ENCODE measurements at places on chromosomes 5 and 9.

DNA sequence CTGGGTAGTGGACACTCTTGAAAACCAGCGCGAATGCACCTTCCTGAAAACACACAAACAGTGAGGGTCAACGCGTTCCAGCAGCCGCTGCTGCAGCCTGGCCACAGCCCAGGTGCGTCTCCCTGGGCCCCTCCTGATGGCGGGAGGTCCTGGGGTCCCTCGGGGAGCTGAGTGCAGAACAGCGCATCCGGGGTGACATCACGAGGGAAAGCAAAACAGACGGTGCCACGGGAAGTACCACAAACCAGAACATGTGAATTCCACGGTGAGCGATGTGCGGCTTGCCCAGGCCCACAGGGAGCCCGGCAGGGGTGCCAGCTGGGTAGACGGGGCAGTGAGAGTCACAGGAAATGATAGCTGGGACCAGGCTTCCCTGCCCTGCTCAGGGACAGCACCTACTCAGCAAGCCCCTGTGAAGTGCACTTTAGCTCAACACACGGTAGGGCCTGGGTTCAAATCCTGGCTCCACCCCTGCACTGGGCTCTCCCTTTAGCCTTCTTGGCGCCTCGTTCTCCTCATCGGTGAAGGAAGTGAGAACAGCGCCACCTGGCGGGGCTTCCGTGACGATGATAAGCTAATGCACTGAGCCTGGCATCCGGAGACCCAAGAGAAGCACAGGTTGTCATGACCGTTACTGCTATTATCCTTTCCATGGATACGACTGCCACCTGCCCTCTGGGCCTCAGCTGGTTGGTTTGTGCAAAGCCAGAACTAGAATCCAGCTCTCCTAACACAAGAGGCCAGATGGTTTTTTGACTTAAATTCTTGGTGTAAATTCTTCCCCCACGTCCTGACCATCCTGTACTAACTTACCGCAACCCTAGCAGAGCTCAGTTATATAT is 24.6 kb downstream of the GFPT2 start:
- peak; percentile 77 for DNase-seq

DNA sequence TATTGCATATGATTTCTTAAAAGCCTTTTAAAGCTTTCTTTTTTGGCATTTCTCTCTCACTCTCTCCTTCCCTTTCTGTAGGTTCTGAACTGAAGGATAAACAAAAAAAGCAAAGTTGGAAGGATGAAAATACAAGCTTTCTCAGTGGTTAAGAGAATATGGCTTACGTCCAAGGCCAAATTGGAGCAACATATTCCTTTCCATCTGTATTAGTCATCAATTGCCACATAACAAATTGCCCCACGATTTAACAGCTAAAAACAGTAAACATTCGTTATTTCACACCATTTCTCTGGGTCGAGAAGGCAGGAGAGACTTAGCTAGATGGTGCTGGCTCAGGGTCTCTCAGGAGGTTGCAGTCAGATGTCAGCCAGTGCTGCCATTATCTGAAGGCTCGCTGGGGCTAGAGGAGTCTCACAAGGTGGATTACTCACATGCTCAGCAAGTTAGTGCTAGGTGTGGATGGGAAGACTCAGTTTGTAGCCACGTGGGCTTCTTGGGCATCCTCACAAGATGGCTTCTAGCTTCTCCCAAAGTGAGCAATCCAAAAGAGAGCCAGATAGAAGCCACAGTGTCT is 2.0 kb upstream of the ROR2 start:
- no peak for DNase-seq

DNA sequence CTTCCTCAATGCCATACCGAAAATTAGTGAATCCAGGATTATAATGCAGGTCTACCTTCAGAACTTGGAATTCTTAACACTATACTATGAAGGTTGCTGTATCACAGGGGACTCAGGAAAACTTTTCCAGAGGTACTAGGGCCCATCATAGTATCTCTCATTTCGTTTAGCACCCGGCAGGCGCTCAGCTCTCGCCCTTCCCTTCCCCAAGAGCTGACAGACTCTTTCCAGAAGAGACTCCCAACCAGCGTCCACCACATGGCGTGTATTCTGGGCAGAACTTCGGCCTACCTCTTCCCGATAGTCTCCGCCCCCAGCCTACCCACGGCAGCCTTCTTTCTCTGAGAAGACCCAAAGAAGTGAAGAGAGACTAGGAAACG is 271 bp downstream of the NOL8 start:
- no peak for DNase-seq

DNA sequence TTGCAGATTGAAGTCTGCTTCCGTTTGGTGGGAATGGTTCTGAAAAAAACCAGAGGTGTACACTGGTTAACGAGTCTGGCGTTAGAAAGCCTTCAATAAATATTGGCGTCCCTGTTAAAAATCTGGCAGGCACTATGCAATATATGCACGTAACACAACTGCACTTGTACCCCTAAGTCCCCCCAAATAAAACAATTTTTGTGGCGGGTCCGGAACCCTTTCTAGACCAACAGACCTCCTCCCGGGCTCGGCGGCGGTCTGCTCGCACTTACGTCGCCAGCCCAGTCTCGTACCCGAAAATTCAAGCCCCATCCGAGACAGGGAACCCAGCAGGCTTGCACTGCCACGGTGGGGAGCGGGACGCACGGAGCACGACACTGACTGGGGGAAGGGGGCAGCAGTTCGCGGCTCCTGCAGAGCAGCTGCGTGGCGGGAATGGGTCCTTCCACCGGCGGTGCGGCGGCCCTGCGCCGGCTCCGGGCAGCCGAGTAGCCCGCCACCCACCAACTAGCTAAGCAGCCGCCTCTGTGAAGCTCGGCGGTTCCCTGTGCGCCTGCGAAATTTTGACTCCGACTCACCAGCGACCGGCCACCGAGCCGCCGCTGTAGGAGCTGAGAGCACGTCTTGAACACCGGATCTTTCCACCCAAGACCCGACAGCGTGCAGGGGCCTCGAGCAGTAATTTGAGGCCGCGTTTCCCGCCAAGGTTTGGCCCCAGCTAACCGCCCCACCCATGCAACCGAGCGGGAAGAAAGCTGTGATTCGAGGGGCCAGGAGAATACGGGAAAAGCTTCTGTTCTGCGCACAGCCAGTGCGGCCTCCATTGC is 3.9 kb downstream of the MCIDAS start:
- no peak for DNase-seq

- DNase-seq = no peak
These were observed 67.2 kb downstream of the MRPL36 start for GRCh38 chr5:1732238-1732941.

- DNase-seq = no peak
These were observed 12.1 kb downstream of the LRSAM1 start for GRCh38 chr9:127463382-127463781.

DNA sequence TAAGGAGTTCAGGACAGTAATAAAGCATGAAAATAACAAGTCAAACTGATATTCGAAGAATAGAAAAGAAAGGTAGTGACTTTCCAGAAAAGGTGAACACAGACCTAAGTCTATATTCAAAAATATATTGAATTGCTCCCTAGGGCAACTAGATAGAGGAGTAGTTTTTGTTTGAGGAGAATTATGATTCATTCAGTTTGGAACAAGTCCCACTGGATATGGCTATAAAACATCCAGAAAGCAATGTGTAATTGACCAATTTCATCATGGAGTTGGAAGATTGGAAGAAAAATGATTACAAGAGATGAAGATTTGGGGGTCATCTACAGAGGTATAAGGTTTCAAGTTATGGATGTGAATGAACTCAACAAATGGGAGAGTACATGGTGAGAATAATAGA is 117.5 kb upstream of the ZNF462 start:
- no peak for DNase-seq

GRCh38 chr9:106718936-106719335 is 144.0 kb upstream of the ZNF462 start:
- no peak for DNase-seq

- no peak for DNase-seq
These were observed 69.7 kb downstream of the TRIO start for GRCh38 chr5:14212838-14213237.

DNA sequence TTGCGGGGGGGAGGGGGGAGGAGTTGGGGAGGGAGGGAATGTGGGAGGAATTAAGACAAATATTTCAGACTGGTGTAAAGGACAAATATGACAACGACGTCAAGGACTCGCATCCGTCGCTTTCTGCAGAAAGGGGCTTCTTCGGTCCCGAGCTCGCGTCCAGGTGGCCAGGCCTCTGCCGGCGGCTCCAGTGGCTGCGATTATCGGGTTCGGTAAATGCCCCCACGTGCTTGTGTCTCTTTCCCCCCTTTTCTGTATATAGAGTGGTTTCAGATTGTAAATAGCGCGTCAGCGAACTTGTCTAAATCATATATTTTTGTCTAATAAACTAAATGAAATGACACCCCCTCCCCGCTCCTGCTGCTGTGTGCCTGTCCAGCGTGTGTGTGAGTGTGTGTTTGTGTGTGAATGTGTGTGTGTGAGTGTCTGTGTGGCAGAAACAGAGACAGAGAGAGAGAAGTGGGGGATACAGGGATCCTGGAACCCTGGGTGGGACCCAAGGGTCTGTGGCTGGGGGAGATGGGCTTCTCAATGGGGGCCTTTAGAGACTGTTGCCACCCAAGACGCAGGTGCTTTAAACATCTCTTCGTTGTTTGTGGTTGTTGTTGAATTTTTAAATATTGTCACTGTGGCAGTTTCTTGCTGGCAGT is 5.6 kb downstream of the IRX1 start:
- no peak for DNase-seq

- no peak for DNase-seq
These were observed 23.7 kb upstream of the UBAP2 start for GRCh38 chr9:34072410-34072809.

DNA sequence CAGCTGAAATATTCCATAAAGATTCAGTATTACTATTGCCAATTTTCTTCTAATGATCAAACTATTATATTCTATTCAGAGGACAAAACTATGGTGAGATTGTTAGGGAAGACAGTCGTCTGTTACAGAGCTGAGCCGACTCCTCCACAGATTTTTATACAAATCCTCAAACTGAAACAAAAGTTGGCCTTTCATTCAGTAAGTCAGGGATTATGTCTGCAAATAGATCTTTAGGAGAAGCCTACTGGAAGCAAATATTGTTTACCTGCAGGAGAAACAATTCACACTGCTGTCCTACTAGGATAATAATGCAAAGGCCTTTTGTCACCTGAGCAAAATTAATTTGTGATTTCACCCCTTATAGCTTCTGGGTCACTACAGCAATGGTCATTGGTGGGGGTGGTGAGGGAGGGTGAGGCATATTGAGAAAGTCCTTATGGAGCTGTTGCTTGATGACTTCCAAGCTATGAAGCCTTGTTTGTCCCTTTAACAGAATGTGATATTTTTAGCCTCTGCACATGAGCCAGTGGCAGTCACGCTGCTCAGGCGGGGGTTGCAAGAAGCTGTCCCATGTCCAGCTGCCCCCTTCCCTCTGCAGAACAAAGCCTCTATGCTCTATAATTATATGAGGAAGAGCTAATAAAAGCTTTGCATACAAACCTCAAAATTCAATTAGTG is 200.5 kb upstream of the KLF9 start:
- no peak for DNase-seq

- no peak for DNase-seq
These were observed 320.2 kb upstream of the NREP start for GRCh38 chr5:112077180-112077579.

- no peak for DNase-seq
These were observed 10.2 kb upstream of the MRPS2 start for GRCh38 chr9:135490166-135490870.

- no peak for DNase-seq
These were observed 15.6 kb upstream of the TJP2 start for GRCh38 chr9:69158471-69158870.

- no peak for DNase-seq
These were observed 48.2 kb upstream of the ENTREP1 start for GRCh38 chr9:69276775-69277174.

GRCh38 chr9:14097215-14097614 is 216.7 kb downstream of the NFIB start:
- no peak for DNase-seq

GRCh38 chr9:129852579-129852978 is 17.3 kb downstream of the USP20 start:
- DNase-seq = no peak

- no peak for DNase-seq
These were observed 32.4 kb downstream of the MAST4 start for GRCh38 chr5:66628561-66628960.

DNA sequence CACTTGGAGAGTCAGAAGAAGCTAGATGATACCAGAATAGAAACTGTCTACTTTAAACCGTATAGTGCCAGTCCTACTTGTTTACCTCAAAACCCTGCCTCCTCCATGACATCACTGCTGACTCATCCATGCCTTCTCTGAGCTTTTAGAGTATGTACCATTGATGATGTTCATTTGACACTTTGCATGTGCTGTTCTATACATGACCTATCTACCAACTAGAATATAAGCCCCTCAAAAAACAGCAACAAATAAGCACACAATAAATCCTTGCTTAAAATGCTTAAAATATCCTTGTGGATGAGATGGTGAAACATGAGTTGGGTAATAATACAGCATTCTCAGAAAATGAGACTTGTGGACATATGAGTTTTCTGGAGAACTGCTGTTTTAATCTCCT is 2.6 kb downstream of the CTNNAL1 start:
- DNase-seq = peak; percentile 85

- no peak for DNase-seq
These were observed 124.4 kb downstream of the PIK3R1 start for GRCh38 chr5:68339921-68340321.

DNA sequence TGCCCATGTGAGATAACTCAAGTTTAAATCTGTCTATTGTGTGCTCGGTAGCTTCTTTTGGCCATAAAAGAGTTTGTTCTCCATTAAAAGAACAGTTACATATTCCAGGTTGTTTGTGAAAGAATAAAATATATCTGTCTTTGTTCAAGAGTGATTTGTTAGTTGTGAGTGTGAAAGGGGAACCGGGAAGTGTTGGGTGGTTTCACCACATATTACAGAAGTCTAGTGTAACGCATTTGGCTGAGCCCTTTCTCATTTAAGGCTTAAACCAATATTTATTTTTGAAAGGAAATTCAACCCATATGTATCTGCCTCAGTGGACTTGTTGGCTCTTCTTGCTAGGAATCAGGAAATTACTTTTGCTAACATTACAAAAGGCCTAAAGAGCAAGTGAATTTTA is 54.1 kb upstream of the DMRTA1 start:
- DNase-seq = no peak

- DNase-seq = no peak
These were observed 602.6 kb downstream of the MTRR start for GRCh38 chr5:8471581-8471980.

GRCh38 chr5:12611132-12611531 is 706.9 kb upstream of the CTNND2 start:
- DNase-seq = no peak

- no peak for DNase-seq
These were observed 130.6 kb downstream of the DTWD2 start for GRCh38 chr5:118857700-118858099.

DNA sequence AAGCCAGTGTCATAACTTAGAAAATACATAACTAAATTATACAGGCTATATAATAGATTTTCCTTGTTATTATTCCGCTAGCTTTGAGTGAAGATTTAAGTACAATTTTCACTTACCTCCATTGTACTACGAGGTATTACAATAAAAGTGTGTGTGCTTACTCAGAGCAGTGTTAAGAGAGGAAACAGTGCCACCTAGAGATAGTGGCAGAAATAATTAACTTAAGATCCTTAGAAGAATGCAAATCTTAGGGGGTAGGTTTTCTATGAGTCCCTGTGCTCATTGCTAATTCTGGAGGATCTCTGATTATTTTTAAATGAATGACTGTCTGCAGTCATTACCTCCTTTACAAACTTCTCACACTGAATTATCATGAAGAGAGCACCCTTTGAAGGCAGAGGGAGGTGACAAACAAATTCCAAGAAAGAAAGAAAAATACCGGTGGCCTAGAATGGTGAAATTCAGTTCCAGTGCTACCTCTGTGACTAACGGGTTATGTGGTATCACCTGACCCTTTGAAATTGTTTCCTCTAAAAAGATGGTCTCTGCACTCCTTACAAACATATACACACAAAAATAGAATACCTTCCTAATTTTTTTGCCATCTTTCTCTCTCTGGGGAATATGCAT is 379.8 kb downstream of the TRIM36 start:
- no peak for DNase-seq
